Natural killer cell (primary cell): ENCODE measurements at places on chromosomes 5 and 9. TPM values are rescaled to one million over a fixed set of nuclear protein-coding genes. Genes with fewer than 3 reads are reported as not detected.

CAAP1 gene
- 16.8 TPM for total RNA-seq

DNA sequence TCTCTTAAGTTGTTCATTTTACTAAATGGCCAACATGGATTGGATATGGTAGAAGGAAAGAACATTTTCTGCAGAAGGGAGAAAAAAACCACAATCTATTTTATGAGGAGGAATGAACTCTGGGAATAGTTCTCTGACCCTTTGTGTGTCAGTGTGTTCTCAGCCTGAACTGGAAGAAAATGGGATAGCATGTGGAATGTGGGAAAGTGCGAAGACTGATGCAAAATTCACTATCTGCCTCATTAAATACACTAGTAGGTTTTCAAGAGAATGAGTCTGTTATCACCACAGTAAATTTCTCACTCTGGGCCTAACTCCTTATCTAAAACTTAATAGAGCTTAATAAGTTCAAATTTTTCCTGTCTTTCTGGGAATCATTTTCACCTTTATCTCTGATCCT, 22.7 kb downstream of the ITGA1 start:
- H3K27me3 ChIP-seq = no peaks in the 10 kb centered on the region
- H3K4me3 ChIP-seq = no peak overlapping the region
- no peaks in the 10 kb centered on the region for H3K4me1 ChIP-seq
- no peak overlapping the region for H3K27ac ChIP-seq
- DNase-seq = no peak
- H3K36me3 ChIP-seq = no peaks in the 10 kb centered on the region

DNA sequence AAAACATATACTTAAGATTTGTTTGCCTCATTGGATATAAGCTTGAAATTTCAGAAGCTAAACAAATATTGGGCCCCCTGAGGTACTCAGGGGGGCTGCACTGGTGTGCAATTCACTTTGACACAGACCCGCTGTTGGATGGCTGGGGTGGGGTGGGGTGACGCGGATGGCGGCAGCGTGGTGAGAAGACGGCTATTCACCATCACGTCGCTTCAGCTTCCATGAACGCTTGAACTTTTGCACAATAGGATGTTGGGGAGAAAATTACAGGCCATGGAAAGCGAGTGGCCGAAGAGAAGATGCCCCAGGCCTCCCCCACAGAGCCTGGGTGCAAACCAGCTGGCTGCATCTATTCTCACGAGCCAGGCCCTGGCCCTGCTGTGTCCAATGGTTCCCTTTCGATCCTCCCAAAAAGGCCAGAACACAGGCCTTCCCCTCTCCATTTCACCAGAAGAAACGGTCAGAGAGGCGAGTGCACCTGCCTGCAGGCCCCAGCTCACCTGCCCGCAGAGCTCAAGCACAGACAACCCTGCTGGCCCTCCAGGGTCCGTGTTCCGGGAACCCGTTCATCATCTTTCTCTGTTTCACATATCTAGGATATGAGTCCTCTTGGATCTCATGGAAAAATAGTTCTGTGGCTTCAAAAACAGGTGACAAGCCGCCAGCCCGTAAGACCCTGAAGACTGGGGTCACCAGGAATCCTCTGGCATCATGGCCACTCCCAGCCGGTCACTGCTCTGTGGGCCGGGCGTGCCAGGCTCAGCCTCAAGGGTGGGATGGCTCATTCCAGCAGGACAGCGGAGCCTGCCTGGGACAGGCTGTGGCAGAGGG, 46.8 kb upstream of the SARDH start:
- no peaks in the 10 kb centered on the region for H3K27me3 ChIP-seq
- no peak for DNase-seq
- H3K4me3 ChIP-seq = no peak overlapping the region
- peaks cover 56% of the 10 kb centered on the region for H3K4me1 ChIP-seq
- H3K27ac ChIP-seq = no peak overlapping the region

OR13C9 gene
- total RNA-seq = not detected

DNA sequence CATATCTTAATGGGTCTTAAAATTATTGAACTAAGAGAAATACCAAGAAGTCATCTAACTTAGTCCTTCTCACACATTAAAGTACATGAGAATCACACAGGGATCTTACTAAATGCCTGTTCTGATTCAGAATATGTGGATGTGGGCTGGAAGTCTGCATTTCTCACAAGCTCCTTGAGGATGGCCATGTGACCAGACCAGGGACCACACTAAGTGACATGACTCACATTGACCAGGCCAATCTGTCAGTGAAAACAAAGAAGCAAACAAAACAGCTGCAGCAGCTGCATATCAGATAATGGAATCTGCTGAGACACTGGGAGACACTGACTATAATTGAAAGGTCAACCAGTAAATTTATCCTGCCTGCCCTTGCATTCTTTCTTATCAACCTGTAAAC, 110.5 kb downstream of the ADAMTS12 start:
- DNase-seq = no peak
- no peaks in the 10 kb centered on the region for H3K36me3 ChIP-seq
- H3K4me1 ChIP-seq = no peaks in the 10 kb centered on the region
- H3K27me3 ChIP-seq = no peaks in the 10 kb centered on the region
- H3K4me3 ChIP-seq = no peak overlapping the region

CRHBP gene
- 0.84 TPM for total RNA-seq

LHX6 gene
- not detected for total RNA-seq
